ENCODE measurements at places on chromosomes 1 and 21.
A peak's percentile ranks its signal among the peaks of the same experiment; 100 is the strongest.

GRCh38 chr1:117812869-117813511 lies 116.4 kb downstream of the GDAP2 start:
- DNase-seq: no peak

DNA sequence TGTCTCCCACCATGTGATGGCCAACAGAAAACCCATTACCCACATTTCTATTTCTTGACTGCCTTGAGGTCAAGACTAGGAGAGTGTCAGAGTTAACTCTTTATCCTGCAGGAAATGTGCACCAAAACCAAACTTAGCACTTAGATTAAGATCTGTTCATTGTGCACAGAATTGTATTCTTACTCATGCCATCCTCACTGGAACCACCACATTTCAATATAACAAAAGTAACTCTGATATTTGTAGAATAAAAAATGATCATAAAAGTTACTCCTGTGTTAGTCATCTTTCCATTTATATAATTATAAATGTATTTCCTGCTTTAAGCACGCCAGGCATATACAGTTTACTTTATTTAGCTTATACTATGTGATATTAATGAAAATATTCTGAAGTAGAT lies 193.0 kb upstream of the DPYD start:
- DNase-seq: no peak

- DNase-seq: no peak
These were observed 16.7 kb upstream of the IL10RB start for GRCh38 chr21:33249331-33250002.

GRCh38 chr1:13652238-13652637 lies 47.8 kb upstream of the PRDM2 start:
- no peak for DNase-seq

GRCh38 chr21:14964621-14965020 lies 100.2 kb downstream of the NRIP1 start:
- DNase-seq: no peak

GRCh38 chr1:206460836-206461426 lies 9.3 kb upstream of the IKBKE start:
- DNase-seq: no peak

DNA sequence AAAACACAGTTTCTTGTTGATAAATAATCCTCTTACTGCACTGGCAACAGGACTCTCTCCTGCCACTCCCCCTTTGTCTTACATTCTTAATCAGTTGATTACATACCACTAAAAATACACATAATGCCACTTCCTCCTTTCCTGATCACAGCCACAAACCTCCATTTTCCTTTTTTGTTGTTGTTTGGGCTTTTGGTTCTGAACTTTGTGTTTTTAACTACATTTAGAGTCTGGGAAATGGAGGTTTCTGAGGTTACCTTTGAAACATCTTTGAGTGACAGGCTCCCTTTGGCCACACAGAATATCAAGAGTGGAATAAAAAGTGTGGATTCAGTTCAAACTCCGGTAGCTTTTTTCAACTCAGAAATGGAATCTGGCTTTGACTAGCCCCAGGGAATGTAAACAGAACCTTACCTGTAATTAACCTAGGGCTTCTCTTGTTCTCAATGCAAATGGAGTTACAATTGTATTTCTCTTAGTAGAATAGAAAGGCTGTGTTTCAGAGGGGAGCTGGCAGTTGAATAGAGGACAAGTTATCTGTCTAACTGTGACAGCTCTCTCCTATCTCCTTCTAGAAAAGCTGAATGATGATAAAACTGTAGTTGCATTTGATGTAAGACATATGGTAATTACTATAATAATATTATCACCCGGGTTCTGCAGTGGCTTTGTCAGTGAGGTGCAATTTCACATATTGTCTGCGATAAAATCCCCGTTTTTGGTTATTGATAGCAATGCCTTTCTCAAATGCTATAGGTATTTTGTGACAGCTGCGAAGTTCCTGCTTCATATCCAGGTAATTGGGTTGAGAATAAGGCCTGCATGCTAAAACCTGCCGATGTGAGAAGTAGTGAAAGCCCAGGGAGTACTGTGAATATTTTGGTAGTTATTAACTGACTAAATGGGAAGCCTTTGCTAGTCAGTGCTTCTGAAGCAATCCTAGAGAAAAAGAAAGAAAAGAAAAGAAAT lies 66.9 kb downstream of the ST6GALNAC5 start:
- DNase-seq: no peak

DNA sequence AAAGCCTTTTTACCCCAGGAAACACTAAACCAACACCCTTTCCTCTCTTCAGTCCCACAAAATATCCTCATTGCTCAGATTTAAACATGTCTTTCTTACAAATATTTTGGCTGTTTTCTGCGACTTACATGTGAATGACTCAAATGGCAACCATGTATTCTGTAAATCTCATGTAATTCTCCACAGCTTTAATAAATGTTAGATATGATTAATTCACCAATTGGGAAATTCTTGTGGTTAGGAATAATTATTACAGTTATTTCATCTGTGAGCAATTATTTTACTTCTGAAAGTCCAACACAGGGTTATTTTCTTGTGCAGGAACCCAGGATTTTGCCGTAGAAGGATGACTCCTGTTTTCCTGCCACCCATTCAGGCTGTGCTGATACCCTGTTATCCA lies 431.5 kb downstream of the LMO4 start:
- no peak for DNase-seq

- DNase-seq: no peak
These were observed 123.4 kb upstream of the TNR start for GRCh38 chr1:175866776-175867175.

- DNase-seq: no peak
These were observed 5.9 kb upstream of the MXRA8 start for GRCh38 chr1:1364266-1364665.

- no peak for DNase-seq
These were observed 138.4 kb upstream of the TIAM1 start for GRCh38 chr21:31482460-31482859.

DNA sequence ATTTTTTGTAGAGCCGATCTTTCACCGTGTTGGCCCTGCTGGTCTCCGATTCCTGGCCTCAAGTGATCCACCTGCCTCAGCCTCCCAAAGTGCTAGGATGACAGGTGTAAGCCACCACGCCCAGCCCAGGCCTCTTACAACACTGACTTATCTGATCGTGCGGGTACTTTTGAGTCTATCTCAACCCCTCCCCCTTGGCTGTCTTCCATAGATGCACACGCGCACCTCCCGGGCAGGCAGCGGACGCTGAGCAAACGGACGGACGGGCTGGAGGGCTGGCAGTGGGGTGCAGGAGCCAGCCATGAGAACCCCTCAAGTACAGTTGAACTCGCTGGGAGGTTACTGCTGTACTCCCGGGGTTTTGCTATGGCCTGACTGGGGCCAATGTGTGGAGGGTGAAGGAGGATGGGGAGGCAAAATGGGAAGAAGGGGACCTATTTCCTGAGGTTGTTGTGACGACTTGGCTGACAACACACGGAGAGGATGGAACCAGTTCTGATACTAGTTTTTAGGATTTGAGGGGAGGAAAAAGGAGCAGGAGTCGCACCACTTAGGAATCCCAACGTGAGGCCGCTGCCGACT lies 959 bp downstream of the CD58 start:
- peak; percentile 39 for DNase-seq

DNA sequence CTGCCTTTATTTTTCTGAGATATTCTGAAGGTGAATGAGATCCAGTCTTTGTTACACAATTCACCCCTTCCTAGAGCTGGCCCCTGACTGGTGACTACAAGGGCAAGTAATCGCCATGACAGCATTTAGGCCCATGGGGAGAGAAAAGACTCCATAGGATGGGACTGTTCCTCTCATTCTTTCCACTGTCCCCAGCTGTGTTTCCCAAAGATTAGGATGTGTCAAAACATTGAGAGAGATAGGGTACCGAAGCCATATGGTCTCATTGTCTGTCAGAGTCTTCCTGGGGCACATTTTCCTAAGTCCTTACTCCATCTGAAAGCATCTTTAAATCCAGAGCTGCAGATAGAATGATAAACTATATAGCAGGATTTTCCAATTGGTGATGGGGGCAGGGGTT lies 423.5 kb downstream of the OMA1 start:
- DNase-seq: no peak

GRCh38 chr1:32786856-32787255 lies 30.3 kb downstream of the YARS1 start:
- DNase-seq: no peak

- no peak for DNase-seq
These were observed 53.0 kb downstream of the KANK4 start for GRCh38 chr1:62265956-62266935.

DNA sequence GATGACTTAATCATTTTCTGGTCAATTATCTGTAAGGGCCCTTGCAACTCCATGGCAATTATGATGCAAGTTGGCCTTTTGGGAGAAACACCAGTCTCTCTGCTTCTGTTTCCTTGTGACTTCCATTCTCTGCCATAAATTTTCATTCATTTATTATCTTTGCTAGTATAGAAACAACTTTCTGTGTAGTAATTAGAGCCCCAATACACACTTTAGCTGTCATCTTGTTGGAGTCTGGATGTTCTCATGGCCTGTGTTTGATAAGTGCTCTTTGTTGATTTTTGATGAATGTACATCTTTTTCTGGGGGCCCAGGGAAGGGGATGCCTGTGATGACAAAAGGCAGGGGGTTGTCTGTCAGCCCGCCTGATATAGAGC lies 22.4 kb downstream of the PROX1 start:
- DNase-seq: no peak

DNA sequence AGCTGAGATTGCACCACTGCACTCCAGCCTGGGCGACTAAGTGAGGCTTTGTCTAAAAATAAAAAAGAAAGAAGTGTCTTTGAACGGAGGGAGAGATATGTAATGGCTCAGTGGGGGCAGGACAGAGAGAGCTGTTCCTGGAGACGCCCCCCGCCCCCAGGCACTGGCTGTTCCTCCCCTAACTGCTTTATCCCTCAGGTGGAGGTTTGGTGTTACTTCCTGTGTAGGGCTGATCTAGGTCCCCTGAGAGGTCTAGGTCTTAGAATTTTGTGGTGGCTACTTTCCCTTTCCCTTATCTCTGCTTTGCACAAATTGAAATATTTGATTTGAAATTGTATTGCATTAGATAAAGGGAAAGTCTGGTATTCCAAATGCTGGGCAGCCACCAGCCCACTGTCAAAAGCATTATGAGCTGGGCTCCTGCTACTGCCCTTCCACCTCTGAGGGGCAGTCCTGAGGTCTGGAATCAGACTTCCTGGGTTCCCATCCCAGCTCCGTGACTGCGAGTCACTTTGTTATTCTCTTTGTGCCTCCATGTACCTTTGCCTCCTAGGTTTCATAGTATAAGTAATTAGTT lies 134.8 kb upstream of the KIF26B start:
- no peak for DNase-seq

DNA sequence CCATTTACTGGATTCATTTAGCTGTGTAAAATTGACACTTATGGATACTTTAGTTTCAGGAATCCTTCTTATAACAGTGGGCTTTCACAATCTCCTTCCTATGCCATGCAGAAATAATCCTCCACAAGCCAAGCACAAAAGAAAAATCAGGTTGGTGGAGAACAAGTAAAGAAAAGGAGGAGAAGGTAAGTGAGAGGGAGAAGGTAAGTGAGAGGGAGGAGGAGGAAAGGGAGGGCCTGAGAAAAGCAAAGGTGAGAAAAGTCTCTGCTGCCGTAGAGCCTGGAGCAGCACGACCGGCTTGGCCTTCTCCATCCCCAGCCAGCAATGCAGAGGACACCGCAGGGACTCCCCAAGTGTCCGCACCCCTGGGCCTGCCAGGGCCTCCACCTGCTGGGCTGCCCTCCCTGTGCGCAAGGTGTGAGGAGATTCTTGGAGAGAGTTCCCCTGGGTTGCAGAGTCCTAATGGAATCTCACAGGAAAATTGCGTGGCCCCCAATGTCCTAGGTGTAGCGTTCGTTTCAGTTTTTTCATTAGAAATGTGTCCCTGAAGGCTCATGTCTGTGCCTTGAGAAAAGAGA lies 39.0 kb downstream of the PRMT2 start:
- DNase-seq: no peak

- DNase-seq: no peak
These were observed 60.4 kb downstream of the ATP5PO start for GRCh38 chr21:33855190-33855589.

DNA sequence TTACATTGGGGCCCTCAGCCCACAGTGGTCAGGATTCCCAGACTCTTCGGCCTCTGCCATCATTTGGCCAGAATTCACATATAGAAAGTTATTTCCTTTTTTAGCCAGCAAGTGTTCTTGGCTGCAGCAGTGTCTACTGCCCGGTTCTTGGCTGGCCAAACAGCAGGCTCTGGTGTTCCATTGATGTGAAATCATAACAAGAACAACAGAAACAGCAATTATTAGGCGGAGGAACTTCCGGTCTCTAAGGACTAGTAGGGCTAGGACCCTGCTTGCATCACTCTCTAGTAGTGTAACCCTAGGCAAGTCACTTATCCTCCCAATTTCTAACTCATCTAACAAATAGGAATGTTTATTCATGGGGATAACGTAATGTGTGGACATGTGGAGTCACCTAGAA lies 8.7 kb upstream of the GJA5 start:
- DNase-seq: no peak

DNA sequence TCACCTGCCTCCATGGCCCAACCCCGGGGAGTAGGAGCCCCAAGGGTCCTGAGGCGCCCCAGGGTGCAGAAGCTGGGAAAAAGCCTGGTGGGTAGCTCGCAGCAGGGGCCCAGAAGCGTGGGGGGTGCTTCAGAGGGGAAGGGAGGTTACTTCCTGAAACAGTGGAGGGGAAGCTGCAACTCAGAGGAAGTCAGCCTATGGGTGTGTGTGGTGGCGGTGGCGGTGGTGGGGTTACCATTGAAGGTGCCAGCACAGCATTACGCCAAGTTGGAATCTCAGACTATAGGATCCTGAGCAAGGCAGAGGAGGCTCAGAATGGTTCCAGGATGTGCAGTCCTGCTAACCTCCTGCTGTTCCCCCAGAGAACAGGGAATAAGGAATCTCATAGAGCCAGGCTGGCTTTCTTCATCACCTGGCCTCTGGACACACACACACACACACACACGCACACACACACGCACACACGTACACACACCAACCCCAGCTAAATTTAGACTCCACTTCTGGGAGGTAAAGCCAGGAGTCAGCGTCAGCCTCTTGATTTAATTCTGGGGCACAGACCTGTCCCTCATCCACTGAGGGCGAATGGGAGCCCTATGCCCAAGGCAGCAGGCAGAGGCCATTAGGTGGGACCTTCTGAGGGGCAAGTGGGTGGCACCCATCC lies 1.3 kb downstream of the DENND4B start:
- peak; percentile 61 for DNase-seq

DNA sequence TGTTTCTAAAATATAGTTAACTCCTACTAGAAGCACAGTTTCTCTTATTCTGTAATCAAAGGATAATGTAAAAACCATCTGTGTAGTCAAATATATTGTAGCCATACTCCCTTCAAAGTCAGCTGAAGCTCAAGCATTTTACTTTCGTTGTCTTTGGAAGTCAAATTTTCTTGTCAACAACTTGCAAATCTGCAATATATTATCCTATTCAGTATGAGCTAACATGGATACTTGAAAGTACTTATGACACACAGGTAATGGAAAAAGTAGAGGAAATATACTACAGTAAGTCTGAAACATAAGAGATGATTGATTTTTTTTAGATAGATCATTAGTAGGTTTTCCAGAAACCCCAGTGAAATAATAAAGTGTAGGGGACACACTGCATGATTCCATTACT lies 121.5 kb downstream of the COL24A1 start:
- DNase-seq: no peak

All from T-helper 17 cell (primary cell).